ENCODE measurements at places on chromosomes 11 and 22.

DNA sequence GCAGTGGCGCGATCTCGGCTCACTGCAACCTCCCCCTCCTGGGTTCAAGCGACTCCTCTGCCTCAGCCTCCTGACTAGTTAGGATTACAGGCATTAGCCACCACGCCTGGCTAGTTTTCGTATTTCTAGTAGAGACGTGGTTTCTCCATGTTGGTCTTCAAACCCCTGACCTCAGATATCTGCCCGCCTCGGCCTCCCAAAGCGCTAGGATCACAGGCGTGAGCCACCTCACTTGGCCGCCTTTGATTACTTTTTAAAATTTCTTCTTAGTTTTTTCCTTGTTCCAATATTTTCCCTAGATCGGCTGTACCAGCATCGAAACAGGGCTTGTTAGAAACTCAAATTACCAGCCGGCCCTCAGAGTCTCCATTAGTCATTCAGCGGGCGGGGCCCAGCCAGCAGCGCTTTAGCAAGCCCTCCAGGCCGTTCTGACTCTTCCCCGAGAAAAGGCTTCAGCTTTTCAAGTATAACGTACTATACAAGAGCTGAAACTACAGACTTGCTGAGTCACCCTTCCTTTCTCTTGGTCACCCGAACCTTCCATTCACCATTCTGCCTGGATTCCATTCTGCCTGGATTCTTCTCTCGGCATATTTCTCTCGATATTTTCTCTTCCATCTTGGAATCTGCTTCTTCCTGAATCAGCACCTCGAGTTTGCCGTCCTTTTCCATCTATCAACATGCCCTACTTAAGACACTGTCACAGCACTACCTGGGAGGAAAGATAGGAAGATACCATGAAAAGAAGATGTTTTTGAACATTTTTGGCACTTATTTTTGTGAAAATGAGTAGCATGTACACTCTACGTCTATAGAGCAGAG, 6.7 kb upstream of the CAPRIN1 start:
- no peak for DNase-seq

DNA sequence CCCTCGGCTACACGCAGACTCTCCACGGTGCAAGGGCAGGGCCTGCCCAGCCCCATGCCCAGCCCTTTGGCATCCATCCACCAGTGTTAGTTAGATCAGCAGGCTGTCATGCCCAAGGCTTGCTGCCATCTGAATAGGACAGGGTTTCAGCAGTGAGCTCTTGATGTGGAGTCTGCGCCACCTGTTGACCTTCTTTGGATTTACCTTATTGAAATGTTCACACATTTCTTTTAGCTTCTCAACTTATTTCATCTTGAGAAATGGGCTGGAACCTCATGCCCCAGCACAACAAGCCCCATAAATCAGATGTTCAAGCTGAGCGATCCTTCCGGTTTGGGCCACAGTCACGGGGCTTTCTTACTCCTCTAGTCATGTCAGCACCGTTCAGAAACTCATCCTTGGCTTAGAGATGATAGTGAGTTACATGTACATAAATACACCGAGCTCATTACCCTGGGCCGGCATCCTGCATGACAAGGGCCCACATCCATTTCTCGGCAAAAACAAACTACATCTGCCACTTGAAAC, 61.7 kb downstream of the PARVB start:
- no peak for DNase-seq

DNA sequence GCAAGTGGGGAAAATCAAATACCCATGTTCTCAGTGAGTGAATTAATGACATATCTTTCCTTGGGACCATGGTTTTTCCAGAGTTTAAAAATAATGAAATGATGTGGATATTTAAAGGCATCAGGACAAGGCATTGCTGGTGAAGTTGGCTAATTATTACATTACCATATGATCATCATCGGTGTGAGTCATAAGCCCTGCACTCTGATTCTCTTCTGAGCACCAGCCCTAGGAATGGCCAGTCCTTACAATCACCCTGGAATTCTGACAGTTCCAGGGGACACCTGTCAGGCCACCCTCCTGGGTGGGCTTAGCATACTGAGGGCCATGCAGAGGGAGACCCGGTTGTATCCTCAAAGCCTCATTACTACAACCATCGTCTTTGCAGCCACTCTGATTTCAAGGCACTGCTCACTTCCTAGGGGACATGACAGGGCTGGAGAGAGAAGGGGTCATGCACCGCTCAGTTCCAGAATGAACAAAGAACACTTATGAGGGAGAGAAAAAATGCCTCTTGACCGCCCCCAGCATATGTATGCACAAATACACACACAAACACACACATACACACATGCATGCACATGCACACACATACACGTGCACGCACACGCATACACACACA, 365.0 kb downstream of the MIAT start:
- DNase-seq = no peak

DNA sequence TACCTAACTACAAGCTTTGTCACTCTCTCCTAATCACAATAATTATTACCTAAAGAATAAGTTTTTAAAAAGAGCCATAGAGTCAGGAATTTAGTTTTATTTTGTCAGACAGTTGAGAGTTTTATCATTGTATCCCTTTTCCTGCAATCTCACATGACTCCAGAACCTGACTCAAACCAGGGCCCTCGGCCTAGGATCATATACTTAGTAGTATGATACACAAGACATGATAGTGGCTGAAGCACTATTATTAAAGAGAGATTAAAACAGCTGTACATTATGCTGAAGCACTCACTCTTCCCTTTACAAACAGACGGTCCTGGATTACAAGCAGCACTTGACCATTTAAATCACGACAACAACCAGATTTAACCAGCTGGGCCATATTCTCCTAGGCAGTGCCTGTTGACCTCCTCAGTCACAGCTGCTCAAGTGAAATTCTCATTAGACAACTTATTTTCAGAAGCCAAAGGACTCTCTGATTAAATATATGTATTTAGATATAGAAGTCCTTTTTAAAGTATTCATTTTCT, 44.0 kb downstream of the SOX6 start:
- DNase-seq = no peak

DNA sequence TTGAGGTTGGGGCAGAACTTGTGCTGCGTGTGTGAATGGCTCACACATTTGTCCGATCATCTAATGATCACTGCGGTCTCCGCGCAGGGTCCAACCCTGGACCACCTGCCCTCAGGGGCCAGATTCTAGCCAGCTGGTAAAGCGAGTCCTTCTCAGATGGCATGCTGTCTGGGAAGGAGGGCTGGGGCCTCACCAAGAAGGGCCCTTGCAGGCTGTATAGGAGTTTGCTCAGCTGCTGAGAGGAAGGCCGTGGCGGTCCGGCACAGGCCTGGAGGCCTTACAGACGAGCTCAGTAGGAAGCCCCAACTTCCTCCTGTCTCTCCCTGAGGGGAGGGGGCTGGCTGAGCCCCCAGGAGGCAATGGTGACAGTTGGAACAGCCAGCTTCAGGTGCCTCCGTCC, 13.7 kb downstream of the PHLDA2 start:
- no peak for DNase-seq

GRCh38 chr11:30392221-30392784, 69.4 kb downstream of the ARL14EP start:
- no peak for DNase-seq

GRCh38 chr22:47164514-47165337, 402.3 kb downstream of the TBC1D22A start:
- no peak for DNase-seq

DNA sequence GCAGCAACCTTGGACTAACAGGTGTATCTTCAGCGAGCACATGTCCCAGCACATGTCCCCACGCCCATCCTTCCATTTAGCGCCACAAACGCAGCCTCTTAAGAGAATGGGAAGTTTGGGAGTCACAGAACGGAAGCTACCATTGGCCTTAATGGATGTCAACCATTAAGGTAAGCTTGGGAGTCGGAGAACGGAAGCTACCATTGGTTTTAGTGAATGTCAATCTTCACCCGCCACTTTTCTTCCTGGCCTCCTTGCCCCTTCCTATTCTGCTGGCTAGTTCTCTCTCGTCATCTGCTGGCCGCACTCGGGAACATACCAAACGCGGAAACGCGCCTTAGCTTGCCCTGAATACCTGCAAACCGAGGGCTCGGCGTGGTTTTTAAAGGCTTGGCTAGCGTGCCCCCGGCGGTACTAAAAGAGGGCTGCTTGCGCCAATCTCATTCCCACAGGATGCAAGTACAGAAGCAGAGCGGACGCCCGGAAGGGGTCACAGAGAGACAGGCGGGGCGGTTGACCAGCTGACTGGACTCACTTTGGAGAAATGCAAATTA, 24.3 kb downstream of the GLYATL1 start:
- DNase-seq = no peak

- DNase-seq = no peak
These were observed 94.3 kb upstream of the CTSC start for GRCh38 chr11:88431675-88432341.

DNA sequence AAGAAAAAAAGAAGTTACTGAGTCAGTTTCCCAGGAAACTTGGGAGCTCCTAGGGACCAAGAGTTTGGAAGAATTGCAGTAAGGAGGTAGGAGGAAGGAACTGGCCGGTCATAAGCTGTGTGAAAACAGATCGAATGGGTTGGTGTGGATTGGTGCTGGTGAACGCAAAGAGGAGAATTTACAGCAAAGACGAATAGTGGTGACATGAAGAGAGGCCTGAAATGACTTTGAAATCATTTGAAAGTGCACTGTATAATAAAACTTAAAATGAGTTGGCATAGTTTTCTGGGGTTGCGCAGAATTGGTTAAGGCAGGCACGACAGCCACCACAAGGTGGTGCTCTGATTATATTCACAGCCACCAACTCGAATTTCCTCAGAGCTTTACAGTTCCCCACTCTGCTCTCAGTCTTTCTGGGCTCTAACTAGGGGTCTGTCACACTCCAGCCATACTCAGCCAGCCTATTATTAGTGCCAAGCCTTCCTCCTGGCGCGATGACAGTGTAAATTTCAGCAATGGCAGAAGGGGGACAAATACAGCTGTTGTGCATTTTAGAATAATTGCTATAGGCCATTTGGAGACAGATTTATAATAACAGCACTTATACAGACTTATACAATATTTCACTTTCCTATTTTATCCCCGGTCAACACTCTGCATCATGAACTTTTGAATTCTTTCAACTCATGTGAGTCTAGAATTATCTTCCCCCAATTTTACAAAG, 8.3 kb upstream of the HTR3B start:
- DNase-seq = no peak

DNA sequence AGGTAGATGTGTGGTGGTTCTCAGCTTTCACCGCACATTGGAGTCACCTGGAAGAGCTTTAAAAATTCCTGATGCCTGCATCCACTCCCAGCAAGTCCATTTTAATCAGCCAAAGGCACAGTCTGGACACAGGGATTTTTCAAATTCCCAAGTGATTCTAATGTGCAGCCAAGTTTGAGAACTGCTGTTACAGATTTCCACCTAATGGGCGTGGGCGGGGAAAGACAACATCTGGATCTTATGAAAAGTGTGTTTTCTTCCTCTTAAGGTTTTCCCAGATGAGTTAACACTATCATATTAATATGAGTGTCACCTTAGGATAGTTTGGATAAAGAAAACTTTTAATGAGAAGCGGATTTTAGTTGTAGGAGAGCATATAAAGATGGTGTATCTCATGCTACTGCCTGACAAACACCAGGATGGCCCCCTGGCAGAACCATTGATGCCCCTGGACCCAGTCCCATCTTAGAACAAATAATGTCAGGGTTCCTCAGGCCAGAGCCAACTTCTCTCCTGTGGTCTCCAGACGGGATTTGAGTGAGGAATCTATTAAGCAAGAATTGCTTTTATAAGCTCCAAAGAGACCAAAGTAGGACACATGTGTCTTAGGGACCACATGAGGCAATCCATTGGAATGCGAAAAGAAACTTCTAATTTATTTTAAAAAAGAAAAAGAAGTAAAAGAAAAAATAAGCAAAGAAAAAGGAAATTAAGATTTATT, 31.9 kb downstream of the POU2AF1 start:
- no peak for DNase-seq

- DNase-seq = no peak
These were observed 2.8 kb downstream of the ALKBH8 start for GRCh38 chr11:107562647-107563208.

DNA sequence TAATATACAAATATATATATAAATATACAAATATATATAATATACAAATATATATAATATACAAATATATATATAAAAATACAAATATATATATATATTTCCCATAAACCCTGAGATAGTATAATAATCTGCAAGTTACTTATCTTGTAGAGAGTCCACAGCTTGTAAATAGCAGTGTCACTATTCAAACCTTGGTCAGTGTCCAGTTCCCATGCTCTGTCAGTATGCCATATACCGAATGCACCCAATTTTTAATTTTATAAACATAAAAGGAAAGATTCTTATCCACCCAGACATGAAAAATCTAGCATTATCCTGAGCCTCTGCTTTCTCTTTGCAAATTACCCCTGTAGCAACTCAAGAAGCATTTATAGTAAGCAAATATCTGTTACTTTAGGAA, 21.6 kb upstream of the CTSC start:
- DNase-seq = no peak

DNA sequence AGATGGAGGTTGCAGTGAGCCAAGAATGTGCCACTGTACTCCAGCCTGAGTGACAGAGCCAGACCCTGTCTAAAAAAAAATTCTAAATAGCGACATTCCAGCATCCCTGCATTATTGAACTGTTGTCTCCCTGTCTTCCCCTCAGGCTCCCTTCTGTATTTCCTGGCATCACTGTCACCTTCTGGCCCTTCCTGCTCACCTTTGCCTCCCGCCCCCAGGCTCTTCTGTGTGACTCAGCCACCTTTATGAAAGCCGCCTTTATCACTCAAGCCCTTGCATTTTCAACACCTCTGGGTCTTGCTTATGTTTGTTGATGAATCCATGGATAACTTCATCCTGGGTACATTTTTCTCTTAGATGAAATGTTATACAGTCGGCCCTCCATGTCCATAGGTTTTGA, 21.1 kb downstream of the UBASH3B start:
- no peak for DNase-seq

DNA sequence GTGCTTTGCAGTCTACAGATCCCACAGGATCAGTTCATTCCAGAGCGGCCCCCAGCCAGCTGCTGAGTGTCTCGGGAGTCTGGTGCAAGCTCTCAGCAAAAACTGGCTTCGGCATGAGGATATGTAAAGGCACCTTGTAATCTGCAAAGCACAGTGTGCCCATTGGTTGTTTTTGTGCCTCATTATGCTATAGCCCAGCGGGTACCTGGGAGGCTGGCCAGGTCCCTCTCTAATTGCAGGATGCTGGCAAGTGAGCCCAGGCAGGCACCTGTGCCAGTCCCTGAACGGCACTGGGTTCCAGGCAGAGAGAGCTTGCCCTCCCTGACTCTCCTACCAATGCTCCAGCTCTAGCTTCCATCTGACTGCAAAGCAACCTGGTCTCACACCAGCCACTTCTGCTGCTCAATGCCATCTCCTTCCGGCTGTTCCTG, 128.7 kb downstream of the DSCAML1 start:
- DNase-seq = no peak

DNA sequence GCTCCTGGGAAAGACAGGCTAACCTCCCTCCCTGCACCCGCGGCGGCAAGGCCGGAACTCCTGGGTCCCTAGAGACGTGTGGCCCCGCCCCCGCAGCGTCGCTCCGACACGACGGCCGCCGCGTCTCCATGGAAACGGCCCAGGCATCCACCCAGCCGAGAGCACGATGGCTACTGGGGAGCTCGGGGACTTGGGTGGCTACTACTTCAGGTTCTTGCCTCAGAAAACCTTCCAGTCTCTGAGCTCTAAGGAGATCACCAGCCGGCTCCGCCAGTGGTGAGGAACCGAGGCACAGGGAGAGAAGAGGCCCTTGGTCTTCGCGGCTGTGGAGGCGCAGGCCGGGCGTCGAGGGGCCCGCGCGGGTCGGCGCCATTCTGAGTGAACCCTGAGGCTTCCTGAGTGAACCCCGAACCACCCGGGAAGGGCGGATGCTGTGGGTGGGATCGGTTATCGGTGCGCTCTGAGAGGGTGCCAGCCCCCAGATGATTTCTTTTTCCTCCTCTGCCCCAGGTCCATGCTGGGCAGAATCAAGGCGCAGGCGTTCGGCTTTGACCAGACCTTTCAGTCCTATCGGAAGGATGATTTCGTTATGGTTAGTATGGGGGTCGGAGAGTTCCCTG, at the start of gene CFAP300:
Gene CFAP300, plus strand, starts transcription at position 133 of the 620 bp plus-strand sequence. Its CDS starts 34 bp downstream, at position 167.
- DNase-seq = no peak

Data from stimulated activated CD8-positive, alpha-beta memory T cell treated with anti-CD3 and anti-CD28 coated beads, Interleukin-4, amount 100 ng/mL, for 1 hour (primary cell).